Vagina (tissue), 2 donors: ENCODE measurements at places on chromosomes 2 and 18. TPM values are rescaled to one million over a fixed set of nuclear protein-coding genes. Genes with fewer than 3 reads are reported as not detected.
A peak's percentile ranks its signal among the peaks of the same experiment; 100 is the strongest.

DNA sequence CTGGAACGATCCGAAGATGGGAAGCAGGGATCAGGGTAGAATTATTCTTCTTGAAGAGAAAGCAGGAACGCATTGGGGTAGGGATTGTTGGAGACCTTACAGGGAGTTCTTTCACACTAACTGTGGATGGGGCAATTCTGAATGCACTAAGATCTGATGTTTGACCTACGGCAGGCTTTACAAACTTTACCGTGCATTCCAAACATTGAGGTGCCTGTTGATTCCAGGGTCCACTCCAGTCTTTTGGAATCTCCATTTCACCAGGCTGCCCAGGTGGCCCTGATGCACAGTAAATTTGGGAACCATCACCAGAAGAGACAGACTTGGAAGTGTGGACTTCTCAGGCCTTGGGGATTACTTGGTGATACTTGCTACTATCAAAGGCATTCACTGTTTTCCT lies 76.9 kb downstream of the RFTN2 start:
- DNase-seq: no peak

DNA sequence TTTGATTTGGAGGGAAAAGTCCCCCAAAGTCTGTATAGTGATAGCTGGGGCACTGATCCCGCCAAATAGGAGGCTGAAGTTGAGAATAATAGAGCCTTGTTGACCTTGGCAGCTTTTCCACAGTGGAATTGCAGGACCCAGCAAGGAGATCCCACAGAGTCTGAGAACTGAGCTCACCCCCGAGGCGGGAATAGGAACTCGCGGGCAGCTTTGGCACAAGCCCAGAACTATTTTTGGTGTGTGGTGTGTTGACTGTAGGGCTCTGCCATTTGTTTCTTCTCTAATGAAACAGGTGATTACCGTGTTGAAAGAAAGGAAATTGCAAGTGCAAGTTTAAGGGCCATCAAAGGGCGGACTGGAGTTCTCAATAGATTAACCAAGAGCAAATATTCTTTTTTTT lies 34.0 kb downstream of the SH3RF3 start:
- no peak for DNase-seq

DNA sequence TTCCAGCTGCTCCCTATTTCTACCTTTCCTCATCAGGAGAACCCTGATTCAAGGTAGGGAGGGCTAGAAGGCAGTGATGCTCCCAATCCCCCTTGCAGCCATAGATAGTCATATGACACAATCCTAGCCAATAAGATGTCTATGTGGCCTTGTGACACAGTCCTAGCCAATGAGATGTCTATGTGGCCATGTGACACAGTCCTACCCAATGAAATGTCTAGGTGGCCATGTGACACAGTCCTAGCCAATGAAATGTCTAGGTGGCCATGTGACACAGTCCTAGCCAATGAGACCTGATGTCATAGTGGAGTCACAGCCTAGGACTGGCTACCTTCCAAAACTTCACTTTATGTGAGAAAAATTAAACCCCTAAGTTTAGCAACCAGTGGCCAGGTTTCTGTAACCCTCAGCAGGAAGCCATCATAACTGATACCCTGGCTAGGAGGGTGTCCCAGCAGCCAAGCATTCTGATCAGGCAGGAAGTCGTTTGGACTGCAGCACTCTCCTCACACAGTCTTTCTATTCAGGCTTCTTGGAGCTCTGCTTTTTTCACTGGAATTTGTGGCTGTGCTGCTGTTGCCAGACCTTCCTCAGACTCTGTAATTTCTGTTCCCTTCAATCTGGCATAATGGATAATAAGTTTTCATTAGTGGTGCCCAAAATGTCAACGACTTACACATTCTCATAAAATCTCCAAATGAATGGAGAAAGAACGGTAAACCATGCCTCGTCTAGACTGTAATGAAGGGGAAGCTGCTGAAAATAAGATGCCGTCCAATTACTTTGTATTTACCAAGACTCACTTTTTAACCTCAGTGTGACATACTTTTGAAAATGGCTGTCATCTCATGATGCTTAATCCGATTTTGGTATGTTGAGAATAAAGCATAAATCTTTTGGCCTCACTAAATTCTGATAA lies 165.0 kb upstream of the NCKAP5 start:
- DNase-seq: no peak

DNA sequence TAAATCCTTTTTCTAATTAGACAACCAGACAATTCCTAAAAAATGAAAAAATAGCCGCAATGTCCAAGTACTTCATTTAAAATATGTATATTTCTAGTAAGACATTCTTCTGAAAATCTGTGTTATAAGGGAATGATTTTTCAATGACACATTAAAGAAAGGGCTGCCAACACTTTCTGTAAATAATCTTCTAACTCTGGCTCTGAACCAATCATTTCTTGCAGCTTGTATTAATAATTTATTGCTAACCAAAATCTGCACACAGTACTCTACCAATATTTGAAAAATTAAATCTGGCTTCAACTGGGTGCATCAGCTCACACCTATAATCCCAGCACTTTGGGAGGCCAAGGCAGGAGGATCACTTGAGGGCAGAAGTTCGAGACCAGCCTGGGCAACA lies 8.3 kb downstream of the NFU1 start:
- no peak for DNase-seq

- no peak for DNase-seq
Measured at GRCh38 chr2:46852598-46852997, 63.0 kb downstream of the MCFD2 start.

DNA sequence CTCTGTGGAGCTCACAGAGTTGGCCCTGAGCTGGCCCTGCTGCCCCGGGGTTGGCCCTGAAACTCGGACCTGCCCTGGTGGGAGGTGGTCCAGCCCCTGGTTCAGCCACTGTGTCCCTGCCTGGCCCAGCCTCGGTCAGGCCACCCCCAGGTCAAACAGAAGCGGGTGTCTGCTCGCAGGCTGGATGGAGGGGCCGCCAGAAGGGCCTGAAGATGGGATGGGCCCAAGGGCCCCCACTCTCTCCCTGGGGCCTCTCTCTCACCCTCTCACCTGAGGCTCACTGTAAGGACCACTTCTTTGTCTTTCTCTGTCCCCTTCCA lies 25.1 kb upstream of the B3GNT7 start:
- DNase-seq: no peak

DNA sequence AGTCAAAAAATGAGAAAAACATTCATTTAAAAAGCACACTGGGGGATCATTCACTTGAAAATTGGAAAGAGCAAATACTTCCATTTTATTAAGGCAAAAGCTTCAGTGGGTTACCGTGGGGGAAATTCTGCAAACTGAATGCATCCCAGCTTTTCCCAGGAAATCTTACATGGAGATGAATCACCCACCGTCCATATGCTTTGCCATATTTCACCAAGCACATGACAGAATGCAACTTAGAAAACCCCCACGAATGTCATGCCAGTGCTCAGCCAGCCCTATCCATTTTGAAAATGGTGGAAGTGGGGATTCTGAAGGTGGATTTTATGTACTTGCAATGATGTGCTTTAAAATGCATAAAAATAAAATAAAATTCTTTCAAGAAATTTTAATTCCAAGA lies 485.5 kb upstream of the ID2 start:
- no peak for DNase-seq

- no peak for DNase-seq
Measured at GRCh38 chr2:237530472-237531433, 35.6 kb upstream of the PRLH start.

DNA sequence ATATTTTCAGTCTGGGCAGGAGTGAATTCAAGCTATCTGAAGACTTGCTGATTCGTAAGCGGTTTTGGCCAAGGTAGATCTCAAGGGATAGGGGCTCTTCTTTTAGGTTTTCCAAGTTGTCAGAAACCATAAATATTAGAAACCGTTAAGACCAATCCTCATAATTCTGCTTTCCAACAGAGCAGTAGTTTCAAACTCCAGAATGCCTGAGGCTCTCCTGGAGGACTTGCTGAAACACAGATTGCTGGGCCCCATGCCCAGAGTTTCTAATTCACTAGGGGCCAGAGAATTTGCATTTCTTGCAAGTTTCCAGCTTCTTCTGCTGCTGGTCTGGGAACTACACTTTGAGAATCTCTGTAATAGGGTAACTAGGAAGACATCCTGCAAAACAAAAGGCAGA lies 1855.7 kb upstream of the CELF4 start:
- DNase-seq: no peak

GRCh38 chr2:111041398-111042202 lies 79.1 kb upstream of the BCL2L11 start:
- peak; percentile 81 for DNase-seq

- DNase-seq: no peak
Measured at GRCh38 chr2:160353166-160353565, 140.4 kb downstream of the RBMS1 start.

- no peak for DNase-seq
Measured at GRCh38 chr2:217956586-217957457, 46.0 kb downstream of the TNS1 start.

DNA sequence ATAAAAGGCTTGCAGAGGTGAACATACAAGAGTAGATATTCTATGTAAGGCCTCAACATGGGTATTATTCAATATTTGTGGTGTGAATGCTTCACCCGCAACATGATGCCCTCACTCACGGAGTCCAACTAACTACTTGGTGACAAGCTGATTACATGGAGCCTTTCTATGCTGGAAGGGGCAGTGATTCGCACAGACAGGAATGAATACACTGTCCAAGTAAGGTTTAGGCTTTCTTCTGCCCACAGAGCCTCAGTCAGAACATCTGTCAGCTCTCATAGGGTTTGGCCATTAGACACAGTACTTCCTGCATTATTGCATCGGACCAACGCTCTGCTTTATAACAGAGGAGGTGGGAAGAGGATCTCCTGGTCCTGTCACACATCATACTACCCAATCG lies 80.3 kb upstream of the SLC35G4 start:
- no peak for DNase-seq

DNA sequence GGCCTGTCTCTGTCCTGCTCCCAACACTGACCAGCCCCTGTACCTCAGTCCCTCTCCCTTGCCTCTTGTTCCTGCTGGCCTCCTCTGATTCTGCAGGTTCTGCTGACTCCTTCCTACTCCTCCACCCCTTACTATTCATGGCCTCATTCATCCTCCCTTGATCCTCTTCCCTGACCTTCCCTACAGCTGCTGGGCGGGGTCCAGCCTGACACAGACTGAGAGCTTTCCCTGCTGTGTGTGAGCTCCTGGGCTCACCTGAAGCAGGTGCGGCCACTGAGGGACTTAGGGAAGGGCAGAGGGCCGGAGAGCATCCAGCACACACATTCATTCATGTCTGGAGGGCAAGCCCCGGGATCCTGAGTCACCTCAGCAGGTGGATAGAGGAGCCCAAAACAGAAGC lies 185.6 kb downstream of the CTIF start:
- no peak for DNase-seq

DNA sequence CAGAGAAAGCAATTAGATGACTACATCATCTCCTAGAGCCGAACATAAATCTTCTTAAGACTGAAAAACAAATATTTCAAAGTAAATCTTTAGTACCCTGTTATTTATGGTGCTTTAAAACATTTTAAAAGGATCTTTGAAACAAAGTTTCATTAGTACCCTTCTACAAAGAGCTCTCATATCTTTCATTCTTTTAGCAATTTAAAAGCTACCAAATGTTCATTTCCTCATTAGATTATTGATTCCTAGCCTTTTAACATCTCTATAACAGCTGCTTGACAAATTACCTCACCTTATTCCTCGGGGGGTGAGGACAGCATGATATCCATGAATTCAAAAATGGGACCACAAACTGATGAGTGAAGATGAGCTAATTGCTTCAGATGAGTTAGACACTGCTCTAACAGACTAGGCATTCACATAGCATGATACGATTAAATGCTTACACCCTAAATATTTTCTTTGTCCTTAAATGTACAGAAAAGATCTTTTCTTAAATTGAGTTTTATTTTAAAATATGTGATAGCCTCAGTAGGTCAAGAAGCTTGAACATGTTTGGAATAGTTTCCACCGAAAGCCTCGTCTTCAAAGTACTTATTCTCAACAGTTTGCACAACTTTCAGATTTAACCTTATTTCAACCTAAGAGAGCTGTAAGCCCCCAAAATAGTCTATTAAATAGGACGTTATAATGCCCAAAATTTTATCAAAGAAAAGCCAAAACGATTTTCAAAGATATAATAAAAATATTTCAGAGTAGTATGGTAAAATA lies 2.1 kb downstream of the ATAD2B start:
- no peak for DNase-seq

GRCh38 chr2:100409975-100410647 lies 7.4 kb downstream of the CHST10 start:
- peak; percentile 82 for DNase-seq

DNA sequence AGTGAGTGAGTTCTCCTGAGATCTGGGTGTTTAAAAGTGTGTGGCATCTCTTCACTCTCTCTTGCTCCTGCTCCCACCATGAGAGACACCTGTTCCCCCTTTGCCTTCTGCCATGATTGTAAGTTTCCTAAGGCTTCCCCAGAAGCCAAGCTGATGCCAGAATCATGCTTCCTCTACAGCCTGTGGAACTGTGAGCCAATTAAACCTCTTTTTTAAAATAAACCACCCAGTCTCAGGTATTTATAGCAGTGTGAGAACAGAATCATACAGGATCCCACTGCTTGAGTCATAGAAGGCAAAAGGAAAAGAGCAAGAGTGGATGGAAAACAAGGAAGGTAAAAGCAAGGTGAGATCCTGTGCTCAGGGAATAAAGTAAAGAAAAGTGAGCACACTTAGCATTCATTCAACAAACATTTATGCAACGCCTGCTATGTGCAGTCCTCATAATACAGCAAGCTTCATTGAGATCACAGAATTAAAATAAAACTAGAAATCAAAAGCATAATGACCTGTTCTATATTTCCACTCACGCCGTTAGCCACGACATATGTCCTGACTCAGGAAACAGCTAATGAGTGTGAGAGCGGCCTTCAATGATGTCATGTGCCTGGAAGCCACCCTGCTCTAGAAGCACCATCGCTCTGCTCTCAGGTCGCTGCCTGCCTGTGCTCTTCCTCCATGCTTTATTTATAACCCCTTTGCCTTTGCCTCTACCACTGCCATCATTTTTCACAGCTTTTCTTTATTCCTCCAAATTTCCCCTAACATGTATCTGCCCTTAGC lies 11.3 kb upstream of the COPS8 start:
- no peak for DNase-seq

- no peak for DNase-seq
Measured at GRCh38 chr2:143229411-143229810, 100.2 kb downstream of the ARHGAP15 start.

GRCh38 chr18:63368611-63369010 lies 1.6 kb upstream of the KDSR start:
- no peak for DNase-seq

GRCh38 chr2:211468877-211469663 lies 912.7 kb downstream of the CPS1 start:
- DNase-seq: no peak

GRCh38 chr2:23241121-23241520 lies 143.9 kb upstream of the KLHL29 start:
- no peak for DNase-seq

The IL1RL1 gene
- 10.6 TPM for total RNA-seq

The MC4R gene
- not detected for total RNA-seq

The CIB4 gene
- total RNA-seq: not detected

The ZBTB7C gene
- total RNA-seq: 40.5 TPM

The PLEKHH2 gene
- 27.5 TPM for total RNA-seq

The CDK15 gene
- not detected for total RNA-seq

The NETO1 gene
- not detected for total RNA-seq

The PIEZO2 gene
- 5.9 TPM for total RNA-seq

The PIGN gene
- total RNA-seq: 34.4 TPM

The LOXL3 gene
- total RNA-seq: 6.1 TPM

The KCNF1 gene
- not detected for total RNA-seq
